ENCODE measurements at places on chromosomes 1 and 21. TPM values are rescaled to one million over a fixed set of nuclear protein-coding genes. Genes with fewer than 3 reads are reported as not detected.

SYDE2 gene
- total RNA-seq, result 25.1 TPM

OR2AK2 gene
- total RNA-seq, result not detected

ZBTB18 gene
- 112 TPM for total RNA-seq

HCN3 gene
- total RNA-seq, result 7.4 TPM

NLRP3 gene
- total RNA-seq, result 2.2 TPM
